ENCODE measurements at places on chromosomes 6 and 20.

- DNase-seq: no peak
Observed at GRCh38 chr6:138109042-138109997, 2.1 kb upstream of the PERP start.

DNA sequence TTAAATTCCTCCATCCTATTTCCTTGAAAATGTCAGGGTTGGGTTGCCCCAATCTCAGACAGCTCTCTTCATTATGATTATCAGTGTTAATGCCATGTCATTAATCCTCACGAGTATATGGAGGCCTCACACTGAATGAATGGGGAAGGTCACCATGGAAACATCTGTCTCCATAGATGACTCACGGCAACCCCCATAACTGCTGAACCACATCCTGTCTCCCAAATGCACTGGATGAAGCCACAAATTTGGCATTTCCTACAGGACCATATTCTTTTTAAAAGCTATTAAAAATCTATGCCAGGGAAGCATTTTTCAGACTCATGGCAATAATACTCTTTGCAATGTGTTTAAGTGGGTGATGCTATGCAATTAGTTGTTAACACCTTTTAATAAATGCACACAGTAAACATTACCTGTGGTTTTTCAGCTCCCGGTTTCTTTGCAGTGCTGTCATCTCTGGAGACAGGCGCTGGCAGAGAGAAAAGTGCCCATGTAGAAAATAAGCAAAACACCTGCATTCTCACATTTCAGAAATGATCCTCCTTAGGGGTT, 80.1 kb upstream of the PTPRK start:
- DNase-seq: no peak

- peak; percentile 44 for DNase-seq
Observed at GRCh38 chr6:167720456-167721285, 106.0 kb upstream of the AFDN start.

DNA sequence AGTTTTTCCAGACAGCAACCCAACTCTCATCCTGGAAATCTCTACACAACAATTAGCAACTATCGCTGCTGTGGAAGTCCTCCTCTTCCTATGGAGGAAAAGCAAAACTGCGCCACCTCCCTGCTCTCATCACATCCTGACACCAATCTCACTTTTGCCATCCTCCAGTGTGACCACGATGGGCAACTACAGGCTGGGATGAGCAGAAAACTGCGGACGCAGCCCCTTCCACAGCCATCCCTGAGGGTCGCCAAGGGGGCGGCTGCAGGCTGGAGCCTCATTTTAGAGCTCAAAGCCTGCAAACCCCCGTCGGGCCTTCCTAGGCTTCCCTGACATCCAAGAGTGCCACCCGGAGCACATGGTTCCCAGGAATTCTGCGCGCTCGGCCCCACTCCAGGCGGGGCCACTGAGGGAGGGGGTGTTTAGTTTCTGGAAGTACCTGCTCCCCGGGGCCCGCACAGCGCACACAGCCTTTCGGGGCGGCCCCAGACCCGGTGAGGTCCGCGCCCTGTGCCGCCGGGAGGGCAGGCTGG, 1.2 kb downstream of the TCFL5 start:
- no peak for DNase-seq

Data from cardiac septum (tissue), 1 donor.